ENCODE measurements at places on chromosomes 3 and 15.

GRCh38 chr3:73203101-73203500 lies 141.6 kb downstream of the EBLN2 start:
- DNase-seq: no peak

DNA sequence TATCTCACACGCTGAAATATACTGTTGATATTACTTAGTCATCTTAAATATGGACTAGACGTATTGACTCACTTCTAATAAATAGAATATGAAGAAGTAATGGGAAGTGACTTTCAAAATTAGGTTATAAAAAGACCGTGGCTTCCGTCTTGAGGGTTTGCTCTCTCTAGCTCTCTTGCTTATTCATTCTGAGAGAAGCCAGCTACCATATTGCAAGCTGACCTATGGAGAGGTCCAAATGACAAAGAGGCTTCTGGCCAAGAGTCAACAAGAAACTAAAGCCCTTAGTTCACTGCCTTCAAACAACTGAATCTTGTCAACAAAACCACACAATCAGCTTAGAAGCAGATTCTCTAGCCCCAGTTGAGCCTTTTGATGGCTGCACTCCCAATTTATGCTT lies 46.1 kb downstream of the SLC9C1 start:
- DNase-seq: no peak

- peak; percentile 21 for DNase-seq
Observed at GRCh38 chr3:103440539-103441203, 1005.9 kb downstream of the ZPLD1 start.

GRCh38 chr3:23762214-23762613 lies 43.5 kb upstream of the UBE2E1 start:
- DNase-seq: no peak

GRCh38 chr3:137854533-137855261 lies 90.6 kb downstream of the SOX14 start:
- no peak for DNase-seq

DNA sequence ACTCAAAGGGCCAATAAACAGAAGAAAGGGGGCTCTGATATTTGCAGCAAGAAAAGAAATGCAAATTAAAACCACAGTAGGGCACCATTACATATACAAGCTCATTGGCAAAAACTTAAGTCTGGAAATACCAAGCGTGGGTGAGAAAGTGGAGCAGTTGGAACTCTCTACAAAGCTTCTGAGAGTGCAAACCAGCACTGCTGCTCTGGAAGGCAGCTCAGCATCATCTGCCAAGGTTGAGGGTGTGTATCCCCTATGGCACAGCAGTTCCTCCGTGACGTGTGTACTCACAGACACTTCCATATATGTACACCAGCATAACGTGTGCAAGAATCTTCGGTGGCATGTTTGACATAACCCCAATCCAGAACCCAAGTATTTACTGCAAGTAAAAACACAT lies 271.0 kb upstream of the ATP10A start:
- DNase-seq: no peak

DNA sequence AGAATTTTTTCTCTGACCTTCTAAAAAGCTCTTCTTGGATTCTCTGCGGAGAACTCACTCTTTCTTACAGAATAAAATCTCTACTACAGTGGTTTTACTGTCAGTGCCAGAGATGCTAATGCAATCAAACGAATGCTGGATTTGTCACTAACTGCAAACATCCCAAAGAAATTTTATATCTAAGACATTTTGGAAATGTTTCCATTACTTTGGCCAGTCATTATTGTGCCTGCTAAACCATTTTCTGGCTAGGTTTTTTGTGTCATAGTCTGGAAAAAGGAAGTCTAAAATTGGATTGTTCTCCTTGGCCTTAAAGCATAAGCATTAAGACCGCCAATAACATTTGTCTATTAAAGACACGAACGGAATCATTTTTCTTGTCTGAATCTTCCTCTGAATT lies 54.0 kb downstream of the PLOD2 start:
- peak; percentile 69 for DNase-seq

DNA sequence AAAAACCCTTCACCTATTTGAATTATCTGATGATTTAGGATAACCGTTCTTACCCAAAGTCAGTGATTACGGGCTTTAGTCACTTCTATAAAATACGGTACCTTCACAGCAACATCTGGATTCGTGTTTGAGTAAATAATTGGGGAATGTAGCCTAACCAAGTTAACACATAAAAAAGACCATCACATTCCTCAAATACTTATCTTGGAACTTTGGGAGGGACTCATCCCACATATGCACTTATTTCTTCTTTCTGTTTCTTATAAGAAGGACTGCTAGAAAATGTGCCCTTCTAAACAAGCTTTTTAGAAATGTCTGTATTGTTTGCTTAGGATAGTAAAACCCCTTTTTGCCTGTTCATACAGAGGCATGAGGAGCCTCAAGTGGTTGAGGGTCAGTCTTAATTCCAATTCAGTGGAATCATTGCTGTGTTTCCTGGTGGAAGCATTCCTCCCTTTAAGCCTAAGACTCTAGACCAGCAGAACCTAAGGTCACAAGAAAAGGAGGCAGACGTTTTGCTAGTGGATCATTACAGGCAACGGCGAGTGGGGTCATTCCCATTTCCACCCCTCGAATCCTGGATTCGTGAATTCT lies 67.5 kb downstream of the TMEM44 start:
- peak; percentile 48 for DNase-seq

GRCh38 chr3:156764751-156765150 lies 61.4 kb upstream of the LEKR1 start:
- DNase-seq: no peak

GRCh38 chr3:117750674-117751269 lies 1041.2 kb downstream of the TUSC7 start:
- no peak for DNase-seq

- no peak for DNase-seq
Observed at GRCh38 chr3:105865016-105865623, 3.7 kb downstream of the CBLB start.

DNA sequence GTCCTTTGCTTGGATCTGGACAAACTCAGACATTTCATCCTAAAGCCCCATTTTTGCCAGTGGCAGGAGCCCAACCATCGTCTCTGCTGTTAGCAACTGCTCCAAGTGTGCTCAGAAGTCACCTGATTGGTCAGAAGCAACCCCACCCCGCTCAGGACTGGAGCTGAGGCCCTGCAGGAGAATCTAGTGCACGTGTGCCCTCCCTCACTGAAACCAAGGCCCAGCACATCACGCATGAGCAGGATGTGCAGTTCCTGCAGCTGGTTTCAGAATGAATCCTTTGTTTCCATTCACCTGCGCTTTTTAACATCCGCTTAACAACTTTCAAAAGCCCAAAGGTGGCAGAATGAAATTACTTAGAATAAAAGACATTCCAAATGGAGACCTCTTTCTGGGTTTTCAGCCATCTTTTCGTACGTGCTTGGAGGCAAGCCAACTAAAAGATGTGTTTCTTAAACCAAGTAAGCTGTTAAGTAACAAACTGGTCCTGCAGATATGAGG lies 81.2 kb downstream of the SRGAP3 start:
- DNase-seq: peak; percentile 67

GRCh38 chr3:76958274-76958673 lies 81.6 kb upstream of the ROBO2 start:
- DNase-seq: peak; percentile 71

DNA sequence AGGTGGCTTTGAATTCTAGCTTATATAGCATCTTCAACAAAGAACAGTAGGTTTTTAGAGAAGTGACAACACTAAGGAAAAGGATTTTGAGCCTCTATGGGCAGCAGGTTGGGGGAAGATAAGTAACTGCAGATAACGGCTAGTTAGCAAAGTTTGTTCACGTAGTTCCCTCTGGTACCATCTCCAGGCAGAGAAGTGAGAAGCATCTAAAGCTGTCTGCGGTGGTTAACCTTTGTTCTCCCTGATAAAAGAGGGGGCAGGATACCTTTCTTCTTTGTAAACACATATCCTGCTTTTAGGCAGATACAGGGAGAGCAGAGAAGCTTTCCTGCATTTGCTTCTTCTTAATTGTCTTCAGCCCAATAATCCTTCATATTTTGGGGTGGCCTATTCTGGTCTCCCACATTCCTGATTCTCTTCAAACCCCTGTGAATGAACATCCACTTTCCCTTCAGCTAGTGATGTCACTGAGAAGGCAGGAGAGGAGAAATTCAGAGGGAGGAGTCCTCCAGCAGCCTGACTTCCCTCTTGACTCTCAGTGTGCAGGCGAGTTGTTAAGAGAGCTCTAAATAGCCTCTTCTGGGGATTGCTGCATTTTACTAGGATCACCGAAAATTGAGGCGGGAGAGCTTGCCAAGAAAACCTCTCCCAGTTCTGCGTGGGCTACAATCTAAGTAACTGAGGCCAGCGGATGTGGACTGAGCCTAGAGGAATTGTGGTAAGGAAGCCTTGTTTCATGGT lies 393.7 kb upstream of the C2CD4B start:
- DNase-seq: peak; percentile 85

GRCh38 chr3:30544812-30545211 lies 61.6 kb upstream of the TGFBR2 start:
- no peak for DNase-seq

- DNase-seq: no peak
Observed at GRCh38 chr15:57382969-57383368, 6.7 kb downstream of the CGNL1 start.

DNA sequence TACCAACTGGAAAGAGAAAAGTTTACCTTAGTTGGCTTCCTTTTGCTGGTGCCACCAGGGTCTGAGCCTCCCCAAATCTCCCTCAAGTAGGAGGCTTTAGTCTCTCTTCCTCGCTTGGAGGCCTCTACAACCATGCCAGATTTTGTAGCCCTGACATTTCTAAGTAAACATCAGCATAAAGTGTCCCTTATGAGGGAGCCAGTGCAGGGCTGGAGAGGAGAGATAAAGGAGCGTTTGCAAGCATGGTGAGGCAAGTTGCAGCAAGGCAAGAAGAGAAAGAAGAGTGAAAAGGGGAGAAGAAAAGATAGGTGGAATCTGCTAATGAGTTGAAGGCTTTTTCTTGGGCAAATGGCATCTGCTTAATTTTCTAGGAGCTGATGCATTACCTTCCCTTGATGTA lies 82.7 kb upstream of the FNDC3B start:
- DNase-seq: no peak

DNA sequence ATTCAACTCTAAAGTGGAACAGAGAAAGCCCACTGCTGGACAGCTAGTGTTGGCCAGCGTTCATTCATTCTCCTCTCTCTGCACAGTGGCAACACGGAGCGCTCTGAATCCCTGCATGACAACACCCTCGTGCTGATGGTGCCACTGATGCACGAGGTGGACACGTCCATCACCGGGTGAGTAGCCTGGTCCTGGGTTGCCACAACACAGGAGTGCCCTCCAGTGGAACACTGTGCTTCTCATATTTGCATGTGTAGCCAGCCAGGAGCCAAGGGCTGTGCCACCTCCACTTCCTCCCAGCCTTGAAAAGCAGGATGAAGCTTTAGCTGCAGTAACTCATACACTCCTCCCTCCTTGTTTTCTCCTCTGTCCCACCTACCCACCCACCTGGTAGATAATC lies 120.0 kb upstream of the CTDSPL start:
- no peak for DNase-seq

- no peak for DNase-seq
Observed at GRCh38 chr15:55279746-55280351, 9.8 kb downstream of the RAB27A start.

DNA sequence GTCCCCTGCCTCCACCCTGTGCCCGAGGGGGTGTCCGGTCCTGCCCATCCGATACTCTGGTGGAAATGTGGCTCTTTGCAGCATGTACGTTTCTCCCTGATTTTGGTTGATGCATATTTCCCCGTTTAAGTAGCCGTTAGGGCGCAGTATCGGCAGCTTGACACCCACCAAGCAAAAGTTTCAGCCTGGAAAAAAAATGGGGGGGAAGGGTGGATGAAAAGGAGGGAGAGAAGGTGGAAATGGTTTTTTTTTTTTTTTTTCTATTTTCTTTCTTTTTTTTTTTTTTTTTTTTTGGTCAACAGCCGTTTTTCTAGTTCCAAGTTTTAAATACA lies 1.3 kb downstream of the RAP2B start:
- peak; percentile 48 for DNase-seq

GRCh38 chr3:122307976-122308375 lies 17.1 kb upstream of the CSTA start:
- DNase-seq: no peak

- no peak for DNase-seq
Observed at GRCh38 chr3:106616556-106616955, 747.7 kb upstream of the CBLB start.

DNA sequence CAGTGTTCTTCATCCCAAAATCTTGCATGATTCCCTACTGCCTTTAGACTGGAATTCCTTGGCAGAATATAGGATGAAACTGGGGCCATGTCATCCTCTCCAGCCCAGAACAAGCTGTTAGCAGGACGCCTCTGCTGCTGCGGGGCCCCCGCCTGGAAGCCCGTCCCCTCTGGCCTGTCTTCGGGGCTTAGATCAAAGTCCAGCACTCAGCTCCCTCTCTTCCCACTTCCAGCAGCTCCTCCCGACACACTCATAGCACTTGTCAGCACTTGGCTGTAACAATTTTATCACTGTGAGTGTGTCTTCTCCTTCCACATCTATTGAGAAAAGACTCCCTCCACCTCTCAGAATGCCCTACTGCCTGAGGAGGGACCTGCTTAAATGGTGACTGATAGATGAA lies 112.0 kb upstream of the HACD2 start:
- DNase-seq: peak; percentile 66

- DNase-seq: peak; percentile 83
Observed at GRCh38 chr3:50156549-50157493, 1.7 kb downstream of the SEMA3F start.

- no peak for DNase-seq
Observed at GRCh38 chr3:127789051-127789450, 33.3 kb downstream of the MGLL start.

DNA sequence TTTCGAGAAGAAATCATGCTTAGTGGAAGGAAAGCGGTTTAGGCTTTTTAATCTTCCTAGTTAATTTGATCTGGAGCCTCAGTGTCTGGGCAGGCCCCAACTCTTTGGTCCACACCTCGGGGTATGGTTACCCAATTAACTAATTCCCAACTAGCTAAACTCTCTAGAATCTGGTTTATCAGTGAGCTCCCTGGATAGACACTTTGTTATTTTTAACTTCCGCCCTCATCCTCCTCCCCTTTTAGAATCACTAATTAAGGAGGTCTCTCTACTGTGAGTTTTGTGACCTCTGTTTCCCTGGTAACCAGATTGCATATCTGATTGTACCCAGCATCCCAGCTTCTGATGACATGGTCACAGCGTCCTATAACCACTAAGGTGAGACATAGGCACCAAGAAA lies 112.2 kb downstream of the RARB start:
- no peak for DNase-seq

DNA sequence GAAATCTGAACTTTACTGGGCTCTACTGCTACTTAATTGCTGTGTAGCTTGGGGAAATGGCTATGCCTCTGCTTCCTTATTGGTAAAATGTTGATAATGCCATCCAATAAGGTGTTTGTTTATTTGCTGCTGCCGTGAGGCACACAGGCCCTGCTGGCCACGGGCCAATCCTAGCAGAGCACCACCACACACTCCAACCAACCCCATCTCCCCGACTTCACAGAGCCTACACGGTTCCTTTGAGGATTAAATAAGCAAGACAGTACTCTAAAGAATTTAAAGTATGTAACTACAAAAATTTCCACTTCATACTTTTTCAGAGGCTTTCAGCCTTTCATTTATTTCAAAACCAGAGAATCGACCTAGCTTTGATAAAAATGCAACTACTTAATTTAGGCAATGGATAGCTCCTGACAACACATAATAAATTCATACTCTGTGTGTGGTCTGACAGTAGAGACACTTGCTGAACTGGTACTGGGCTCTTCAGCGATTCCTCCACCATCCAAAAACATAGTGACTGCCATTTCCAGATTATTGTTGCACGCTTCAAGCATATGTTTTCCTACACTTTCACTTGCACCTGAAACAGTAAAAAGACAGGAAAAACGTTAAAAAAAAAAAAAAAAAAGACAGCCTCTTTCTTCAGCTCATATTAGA lies 25.3 kb downstream of the UBXN7 start:
- peak; percentile 6 for DNase-seq

- DNase-seq: no peak
Observed at GRCh38 chr3:187799942-187800641, 54.8 kb upstream of the BCL6 start.
